IPS DF 6.9 (cell line): ENCODE measurements at places on chromosomes 6 and 20.

- no peak for DNase-seq
- no peaks in the 10 kb centered on the region for H3K27me3 ChIP-seq
- H3K4me1 ChIP-seq = peaks cover 9% of the 10 kb centered on the region
- no peak overlapping the region for H3K4me3 ChIP-seq
- no peak overlapping the region for H3K27ac ChIP-seq
- H3K36me3 ChIP-seq = peaks cover 16% of the 10 kb centered on the region
These were observed 83.4 kb downstream of the GINS1 start for GRCh38 chr20:25490656-25491445.

GRCh38 chr20:8067082-8067481 lies 47.5 kb upstream of the TMX4 start:
- no peaks in the 10 kb centered on the region for H3K27me3 ChIP-seq
- no peak for DNase-seq
- H3K4me1 ChIP-seq = no peaks in the 10 kb centered on the region
- no peaks in the 10 kb centered on the region for H3K36me3 ChIP-seq

DNA sequence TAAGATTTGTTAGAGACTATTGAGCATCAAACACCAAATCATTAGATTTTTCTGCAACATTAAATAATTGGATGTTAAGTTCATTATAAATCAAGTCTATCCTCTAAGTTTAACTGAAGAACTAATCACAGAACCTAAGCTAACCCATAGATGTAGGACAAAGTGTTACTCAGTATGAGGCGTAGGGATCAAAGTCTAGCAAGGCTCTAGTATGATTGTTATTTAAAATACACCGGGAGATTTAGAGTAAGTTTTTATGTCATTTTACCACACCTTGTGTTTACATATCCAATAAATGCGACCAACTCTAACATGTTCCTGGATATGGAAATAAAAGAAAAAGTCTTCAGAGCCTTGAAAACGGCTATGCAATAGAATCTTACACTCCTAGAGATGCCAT lies 2.6 kb downstream of the ADGB start:
- no peaks in the 10 kb centered on the region for H3K36me3 ChIP-seq
- H3K27ac ChIP-seq = no peak overlapping the region
- no peaks in the 10 kb centered on the region for H3K27me3 ChIP-seq
- no peak for DNase-seq

DNA sequence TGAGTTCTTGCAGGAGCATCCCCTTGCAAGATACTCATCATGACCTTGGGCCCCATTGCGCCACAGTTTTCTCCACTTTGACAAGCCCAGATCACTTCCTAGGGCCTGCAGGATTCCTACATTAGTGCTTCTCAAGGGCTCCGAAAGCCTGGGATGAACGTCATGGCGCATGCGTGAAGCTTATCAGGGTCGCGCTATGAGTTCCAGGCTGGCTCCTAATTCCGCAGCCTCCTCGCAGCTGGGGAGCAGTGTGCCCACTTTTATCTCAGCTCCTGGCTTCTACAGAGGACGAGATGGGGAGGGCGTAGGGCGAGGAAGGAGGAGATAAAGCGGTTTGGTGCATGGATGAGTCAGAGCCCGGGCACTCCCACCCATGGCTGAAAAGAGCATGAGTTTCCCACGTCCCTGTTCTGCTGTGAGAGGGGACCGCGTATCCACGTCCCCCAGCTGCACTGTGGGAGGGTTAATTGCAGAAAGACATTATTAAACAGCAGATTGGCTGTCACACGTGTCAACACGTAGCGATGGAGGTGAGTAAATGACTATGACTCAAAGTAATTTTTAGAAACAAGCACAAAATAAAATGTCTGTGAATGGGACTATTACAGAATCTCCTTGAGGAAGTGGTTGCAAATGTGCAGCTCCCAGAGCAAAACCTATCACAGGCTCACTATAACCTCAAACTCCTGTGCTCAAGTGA lies 72.9 kb upstream of the DSP start:
- H3K27ac ChIP-seq = no peak overlapping the region
- H3K27me3 ChIP-seq = no peaks in the 10 kb centered on the region
- H3K4me3 ChIP-seq = no peak overlapping the region
- H3K36me3 ChIP-seq = no peaks in the 10 kb centered on the region

DNA sequence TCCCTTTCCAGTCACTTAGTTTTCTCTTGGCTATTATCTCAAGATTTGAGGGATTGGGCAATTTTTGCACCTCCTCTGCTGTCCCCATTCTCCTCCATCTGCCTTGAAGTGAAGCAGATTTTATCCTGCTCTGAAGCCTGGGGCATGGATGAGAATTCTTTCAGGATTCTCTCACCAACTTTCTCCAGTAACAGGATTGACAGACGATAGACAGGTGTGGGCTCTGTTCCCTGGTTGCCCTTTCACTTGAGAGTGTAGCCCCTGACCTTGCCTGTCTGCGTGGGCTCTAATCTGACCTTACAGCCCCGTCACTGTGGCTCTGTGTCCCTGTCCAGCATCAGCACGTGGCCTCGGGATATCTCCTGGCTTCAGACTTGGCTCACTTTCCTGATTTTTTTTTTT lies 27.1 kb downstream of the CDYL start:
- H3K27ac ChIP-seq = no peak overlapping the region
- no peaks in the 10 kb centered on the region for H3K27me3 ChIP-seq
- H3K4me1 ChIP-seq = peaks cover 6% of the 10 kb centered on the region
- no peaks in the 10 kb centered on the region for H3K36me3 ChIP-seq

DNA sequence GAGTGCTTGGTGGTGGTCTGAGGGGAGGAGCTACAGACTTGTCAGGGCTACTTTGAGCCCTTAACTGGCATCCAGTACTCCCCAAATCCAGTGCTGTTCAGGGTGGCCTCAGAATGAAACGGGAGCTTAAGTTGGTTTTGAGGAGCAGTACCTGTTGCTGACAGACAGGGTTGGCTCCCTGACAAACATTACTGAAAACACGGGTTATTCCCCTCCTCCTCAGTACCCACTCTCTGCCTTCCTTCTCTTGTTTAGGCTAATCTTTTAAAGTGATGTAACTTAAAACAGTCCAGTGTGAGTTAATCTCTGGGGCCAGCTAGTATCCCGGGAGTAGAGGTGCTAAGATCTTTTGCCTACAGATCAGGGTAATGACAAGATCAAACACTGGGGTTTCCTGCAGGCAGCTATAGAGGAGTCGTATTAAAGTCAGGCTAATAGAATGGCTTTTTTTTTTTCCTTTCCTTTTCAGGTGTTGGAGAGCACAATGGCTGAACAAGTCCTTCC lies 3.7 kb downstream of the TNFAIP3 start:
- H3K27me3 ChIP-seq = peaks cover 3% of the 10 kb centered on the region
- DNase-seq = no peak
- no peak overlapping the region for H3K27ac ChIP-seq
- H3K4me3 ChIP-seq = no peak overlapping the region

GRCh38 chr6:14423330-14423729 lies 305.8 kb downstream of the CD83 start:
- no peaks in the 10 kb centered on the region for H3K36me3 ChIP-seq
- H3K4me1 ChIP-seq = no peaks in the 10 kb centered on the region
- DNase-seq = no peak
- no peak overlapping the region for H3K27ac ChIP-seq
- no peak overlapping the region for H3K4me3 ChIP-seq

DNA sequence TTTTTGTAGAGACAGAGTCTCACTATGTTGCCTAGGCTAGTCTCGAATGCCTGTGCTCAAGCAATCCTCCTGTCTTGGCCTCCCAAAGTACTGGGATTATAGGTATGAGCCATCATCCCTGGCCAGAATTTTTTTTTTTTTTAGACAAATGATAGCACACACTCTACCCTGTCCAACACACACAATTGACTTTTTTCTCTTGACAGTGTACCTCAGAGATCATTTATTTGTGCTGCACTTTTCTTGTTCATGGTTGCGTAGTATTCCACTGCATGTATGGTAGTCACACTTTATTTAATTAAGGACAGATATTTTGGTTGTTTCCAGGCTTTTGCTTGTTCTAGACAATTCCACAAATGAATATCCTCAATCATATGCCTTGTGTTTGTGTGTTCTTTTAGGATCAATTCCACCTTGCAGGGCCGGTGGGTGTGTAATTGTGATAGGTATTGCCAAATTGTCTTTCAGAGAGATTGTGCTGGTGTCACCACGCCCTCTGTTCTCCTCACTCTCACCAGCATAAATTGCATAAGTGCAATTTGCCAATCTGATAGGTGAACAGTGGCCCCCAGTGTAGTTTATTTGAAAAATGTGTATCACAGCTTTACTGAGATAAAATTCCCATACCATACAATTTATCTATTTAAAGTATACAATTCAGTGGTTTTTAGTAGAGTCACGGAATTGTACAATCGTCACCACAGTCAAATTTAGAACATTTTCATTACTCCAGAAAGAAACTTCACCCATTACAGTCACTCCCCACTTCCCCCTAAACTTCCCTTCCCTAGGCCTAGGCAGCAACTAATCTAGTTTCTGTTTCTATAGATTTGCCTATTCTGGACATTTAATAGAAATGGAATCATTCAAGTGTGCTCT lies 20.1 kb downstream of the SRC start:
- DNase-seq = no peak
- no peaks in the 10 kb centered on the region for H3K4me1 ChIP-seq
- no peak overlapping the region for H3K4me3 ChIP-seq
- H3K27me3 ChIP-seq = no peaks in the 10 kb centered on the region
- peaks cover 3% of the 10 kb centered on the region; the same call in 1 of the 2 replicates for H3K36me3 ChIP-seq

DNA sequence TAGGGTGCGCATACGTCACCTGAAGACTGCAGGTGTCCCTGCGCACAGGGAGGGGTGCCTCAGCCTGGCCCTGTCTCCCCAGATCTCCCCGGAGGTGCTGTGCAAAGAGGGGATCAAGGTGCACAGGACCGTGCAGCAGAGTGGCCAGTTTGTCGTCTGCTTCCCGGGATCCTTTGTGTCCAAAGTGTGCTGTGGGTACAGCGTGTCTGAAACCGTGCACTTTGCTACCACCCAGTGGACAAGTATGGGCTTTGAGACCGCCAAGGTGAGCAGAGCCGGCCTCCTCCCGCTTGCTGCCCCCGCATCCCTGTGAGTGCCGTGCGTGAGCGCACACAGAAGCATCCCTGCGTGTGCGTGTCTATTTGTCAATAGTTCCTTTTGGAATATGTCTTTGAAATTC lies 150.7 kb downstream of the DTNBP1 start:
- H3K4me1 ChIP-seq = no peaks in the 10 kb centered on the region; the same call in 1 of the 2 replicates
- H3K27ac ChIP-seq = no peak overlapping the region
- no peaks in the 10 kb centered on the region for H3K27me3 ChIP-seq
- no peak for DNase-seq
- no peak overlapping the region for H3K4me3 ChIP-seq
- peaks cover 70% of the 10 kb centered on the region for H3K36me3 ChIP-seq

DNA sequence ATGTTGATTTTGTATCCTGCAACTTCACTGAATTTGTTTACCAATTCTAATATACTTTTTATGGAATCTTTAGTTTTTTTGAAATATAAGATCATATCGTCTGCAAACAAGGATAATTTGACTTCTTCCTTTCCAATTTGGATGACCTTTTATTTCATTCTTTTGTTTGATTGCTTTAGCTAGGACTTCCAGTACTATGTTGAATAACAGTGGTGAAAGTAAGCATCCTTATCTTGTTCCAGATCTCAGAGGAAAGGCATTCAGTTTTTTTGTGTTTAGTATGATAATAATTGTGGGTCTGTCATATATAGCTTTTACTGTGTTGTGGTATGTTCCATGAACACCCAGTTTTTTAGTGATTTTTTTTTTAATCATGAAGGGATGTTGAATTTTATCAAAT lies 75.7 kb downstream of the GCLC start:
- H3K36me3 ChIP-seq = no peaks in the 10 kb centered on the region
- H3K27me3 ChIP-seq = no peaks in the 10 kb centered on the region; the same call in 1 of the 2 replicates

GRCh38 chr6:124522335-124522734 lies 439.9 kb upstream of the RNF217 start:
- H3K27me3 ChIP-seq = no peaks in the 10 kb centered on the region
- H3K4me3 ChIP-seq = no peak overlapping the region
- no peaks in the 10 kb centered on the region for H3K36me3 ChIP-seq
- no peaks in the 10 kb centered on the region for H3K4me1 ChIP-seq

- 0 out of 2 replicates have a peak, but pooled peaks cover 2% of the 10 kb centered on the region for H3K4me1 ChIP-seq
- no peaks in the 10 kb centered on the region for H3K27me3 ChIP-seq
- DNase-seq = no peak
- H3K36me3 ChIP-seq = no peaks in the 10 kb centered on the region
These were observed 365.3 kb downstream of the QKI start for GRCh38 chr6:163779727-163780284.
